ENCODE measurements at places on chromosomes 2 and 18. TPM values are rescaled to one million over a fixed set of nuclear protein-coding genes. Genes with fewer than 3 reads are reported as not detected.

The PAIP2B gene
- 0.31 TPM for total RNA-seq

The LONRF2 gene
- 2.0 TPM for total RNA-seq

The LINC00305 gene
- total RNA-seq, result not detected

The ADD2 gene
- 28.6 TPM for total RNA-seq

The REG3A gene
- not detected for total RNA-seq

The SIX3 gene
- 2.9 TPM for total RNA-seq

The INO80D gene
- 1.3 TPM for total RNA-seq

The FLACC1 gene
- total RNA-seq, result 0.46 TPM

The MC2R gene
- not detected for total RNA-seq

The BMP10 gene
- total RNA-seq, result not detected

Data from A549 treated with Hydrocortisone at 1 μM for 4 hours (cell line).